Left forelimb (tissue), 1 donor: ENCODE measurements at places on chromosomes 16 and 17.
A peak's percentile ranks its signal among the peaks of the same experiment; 100 is the strongest.

GRCh38 chr16:12356632-12357340 lies 380.3 kb downstream of the SNX29 start:
- DNase-seq = no peak

DNA sequence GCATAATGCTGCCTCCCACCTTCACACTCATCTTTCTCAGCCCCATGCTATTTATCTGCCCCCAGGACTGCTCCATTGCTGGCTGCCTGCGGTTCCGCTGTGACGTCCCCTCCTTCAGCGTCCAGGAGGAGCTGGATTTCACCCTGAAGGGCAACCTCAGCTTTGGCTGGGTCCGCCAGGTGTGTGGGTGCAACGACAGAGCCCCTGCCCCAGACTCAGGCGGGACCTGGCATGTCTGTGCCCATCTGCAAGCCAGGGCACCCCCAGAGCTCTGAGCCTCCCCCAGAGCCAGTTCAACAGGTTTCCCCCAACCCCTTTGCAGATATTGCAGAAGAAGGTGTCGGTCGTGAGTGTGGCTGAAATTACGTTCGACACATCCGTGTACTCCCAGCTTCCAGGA lies 12.9 kb upstream of the ITGAD start:
- DNase-seq = no peak

DNA sequence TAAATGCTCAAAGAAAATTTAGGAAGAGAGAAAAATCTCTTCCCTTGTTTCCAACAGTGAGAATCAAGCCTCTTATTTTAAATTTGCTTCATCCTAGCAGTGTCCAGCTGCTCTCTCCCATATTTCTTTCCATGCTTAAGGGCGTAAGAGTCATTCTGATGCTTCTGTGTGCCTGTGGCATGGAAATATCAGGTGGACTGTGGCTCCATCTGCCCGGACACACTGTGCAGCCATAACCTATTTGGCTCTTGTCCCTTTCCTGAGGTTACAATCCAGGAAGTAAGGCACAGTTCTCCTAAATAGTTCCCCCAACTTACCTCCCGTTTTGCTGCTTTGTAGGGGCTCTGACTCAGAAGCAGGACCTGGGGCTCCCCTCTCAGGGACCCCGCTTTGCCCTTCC lies 6.3 kb upstream of the KRT222 start:
- no peak for DNase-seq

DNA sequence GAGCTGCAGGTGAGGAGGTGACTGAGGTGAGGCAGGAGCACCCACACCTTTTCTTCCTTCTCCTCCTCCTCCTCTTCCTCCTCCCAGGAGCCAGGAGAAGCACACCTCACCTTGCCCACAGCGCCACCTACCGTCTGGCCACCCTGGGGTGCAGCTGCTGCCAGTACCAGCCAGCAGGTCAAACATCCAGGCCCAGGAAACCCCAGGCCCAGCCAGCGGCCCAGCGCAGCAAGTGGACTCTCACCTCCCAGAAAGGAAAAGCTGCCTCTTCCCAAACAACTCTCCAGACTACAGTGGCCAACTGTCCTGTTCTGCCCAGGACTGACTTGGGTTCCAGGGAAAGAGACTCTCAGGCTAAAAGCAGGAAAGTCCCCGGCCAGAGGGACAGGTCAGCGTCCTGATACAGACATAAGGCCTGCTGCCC lies 22.7 kb downstream of the PEMT start:
- DNase-seq = no peak

DNA sequence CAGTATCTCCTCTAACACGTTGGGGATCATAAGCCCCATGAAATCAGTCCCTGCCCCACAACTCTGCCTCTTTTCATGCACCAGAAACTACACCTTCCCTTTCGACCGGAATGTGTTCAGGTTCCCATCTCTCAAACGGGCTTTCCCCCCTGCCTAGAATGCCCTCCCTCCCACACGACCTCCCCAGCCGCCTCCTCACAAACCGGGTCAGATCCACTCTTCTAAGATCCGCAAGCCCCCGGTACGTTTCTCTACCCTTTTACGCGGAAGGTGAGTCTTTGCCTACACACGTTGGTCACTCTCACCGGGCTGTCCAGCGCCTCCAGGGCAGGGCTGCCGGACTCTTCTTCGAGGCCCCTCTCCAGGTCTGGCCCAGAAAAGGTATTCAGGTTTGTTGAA lies 708 bp downstream of the DHX33 start:
- no peak for DNase-seq

DNA sequence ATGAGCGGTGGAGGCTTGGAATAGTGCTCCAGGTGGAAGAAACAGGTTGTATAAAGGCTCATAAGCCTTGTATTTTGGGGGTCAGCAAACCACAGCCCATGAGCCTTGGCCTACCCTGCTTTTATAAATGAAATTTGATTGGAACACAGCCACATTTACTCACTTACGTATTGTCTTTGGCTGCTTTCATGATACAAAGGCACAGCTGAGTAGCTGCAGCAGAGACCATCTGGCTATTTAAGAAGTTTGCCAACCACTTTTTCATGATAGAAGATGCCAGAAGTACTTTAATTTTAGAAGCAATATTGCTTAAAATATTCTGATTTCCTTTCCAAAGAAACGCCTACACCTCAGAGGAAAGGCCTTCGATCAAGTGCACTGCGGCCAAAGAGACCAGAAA lies 73.8 kb downstream of the C17orf58 start:
- no peak for DNase-seq

GRCh38 chr16:81752225-81752875 lies 26.7 kb upstream of the PLCG2 start:
- no peak for DNase-seq

DNA sequence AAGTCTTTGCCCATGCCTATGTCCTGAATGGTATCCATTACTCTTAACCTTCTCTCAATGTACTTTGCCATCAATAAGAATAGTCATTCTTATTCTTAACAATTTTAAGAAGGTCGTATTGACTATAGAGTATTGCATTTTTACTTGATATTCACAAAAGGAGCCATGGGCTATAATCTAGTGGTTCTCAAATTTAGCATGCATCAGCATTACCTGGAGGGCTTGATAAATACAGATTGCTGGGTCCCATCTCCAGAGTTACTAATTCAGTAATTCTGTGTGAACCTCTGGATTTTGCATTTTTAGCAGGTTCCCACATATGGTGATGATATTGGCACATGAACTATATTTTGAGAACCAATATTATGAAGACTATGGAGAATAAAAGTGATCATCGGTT lies 89.6 kb downstream of the ABCA8 start:
- DNase-seq = no peak

GRCh38 chr17:58575511-58575910 lies 61.1 kb upstream of the MTMR4 start:
- no peak for DNase-seq

DNA sequence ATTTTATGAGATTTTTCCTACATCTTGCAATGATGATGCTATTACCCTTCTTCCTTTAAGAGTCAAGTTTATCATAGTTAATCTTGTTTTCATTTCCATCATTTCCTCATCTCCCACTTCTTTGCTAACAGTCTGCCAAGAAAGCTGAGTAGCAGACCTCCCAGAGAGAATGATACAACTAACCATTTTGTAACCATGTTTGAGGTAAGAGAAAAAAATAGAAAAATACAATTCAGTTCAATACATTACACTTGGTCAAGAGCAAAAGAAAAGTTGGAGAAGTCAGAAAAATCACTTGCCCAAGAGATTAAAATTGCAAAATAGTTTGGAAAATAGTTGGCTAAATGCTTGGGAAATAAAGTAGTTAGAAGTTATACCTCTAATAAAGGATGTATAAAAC lies 154.4 kb downstream of the ABCA8 start:
- DNase-seq = no peak

DNA sequence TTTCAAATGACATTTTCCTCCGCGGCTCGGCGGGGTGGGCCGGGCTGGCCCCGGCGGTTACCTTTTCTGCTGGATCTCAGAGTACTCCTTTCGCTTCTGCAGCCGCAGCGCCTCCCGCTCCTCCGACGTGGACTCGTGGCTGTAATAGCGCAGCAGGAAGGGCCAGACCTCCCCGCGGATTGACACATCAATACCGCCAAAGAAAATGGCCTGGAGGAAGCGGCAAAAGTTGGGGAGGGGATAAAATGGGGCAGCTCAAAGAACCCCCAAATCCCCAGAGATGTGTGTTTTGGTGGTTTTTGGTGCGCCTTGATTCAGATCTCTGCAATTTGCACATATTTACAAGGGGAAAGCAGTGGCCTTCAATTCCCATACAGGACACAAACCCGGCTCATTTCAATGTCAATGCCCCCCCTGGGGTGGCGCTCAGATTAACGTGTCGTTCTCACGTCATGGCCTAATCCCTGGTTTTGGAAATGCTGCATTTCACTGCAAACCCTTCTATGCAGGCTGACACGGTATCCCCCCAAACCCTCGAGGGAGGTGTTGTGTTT lies 85.9 kb downstream of the TBC1D16 start:
- DNase-seq = peak; percentile 53

DNA sequence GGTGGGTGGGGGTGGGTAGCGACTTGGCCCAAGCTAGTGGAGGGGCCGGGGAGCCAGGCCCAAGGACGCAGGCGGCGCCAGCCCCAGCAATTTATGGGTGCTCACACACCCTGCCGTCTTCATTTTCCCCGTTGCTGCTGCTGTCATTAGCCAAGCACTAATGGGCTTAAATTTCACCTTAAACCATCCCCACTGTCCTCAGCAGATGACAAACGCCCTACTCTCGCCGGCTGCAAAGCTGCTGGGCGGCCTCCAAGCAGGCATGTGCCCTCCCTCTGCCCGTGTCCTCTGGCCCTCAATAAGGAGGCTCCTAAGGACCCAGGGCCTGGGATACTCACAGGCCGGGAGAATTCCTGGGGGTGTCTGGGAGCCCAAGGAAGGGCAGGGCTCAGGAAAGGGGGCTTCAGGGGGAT lies 66.1 kb downstream of the SREBF1 start:
- no peak for DNase-seq

- no peak for DNase-seq
These were observed 4.9 kb downstream of the CAPNS2 start for GRCh38 chr16:55571191-55571897.

- DNase-seq = no peak
These were observed 8.8 kb downstream of the CNP start for GRCh38 chr17:41975099-41976083.

DNA sequence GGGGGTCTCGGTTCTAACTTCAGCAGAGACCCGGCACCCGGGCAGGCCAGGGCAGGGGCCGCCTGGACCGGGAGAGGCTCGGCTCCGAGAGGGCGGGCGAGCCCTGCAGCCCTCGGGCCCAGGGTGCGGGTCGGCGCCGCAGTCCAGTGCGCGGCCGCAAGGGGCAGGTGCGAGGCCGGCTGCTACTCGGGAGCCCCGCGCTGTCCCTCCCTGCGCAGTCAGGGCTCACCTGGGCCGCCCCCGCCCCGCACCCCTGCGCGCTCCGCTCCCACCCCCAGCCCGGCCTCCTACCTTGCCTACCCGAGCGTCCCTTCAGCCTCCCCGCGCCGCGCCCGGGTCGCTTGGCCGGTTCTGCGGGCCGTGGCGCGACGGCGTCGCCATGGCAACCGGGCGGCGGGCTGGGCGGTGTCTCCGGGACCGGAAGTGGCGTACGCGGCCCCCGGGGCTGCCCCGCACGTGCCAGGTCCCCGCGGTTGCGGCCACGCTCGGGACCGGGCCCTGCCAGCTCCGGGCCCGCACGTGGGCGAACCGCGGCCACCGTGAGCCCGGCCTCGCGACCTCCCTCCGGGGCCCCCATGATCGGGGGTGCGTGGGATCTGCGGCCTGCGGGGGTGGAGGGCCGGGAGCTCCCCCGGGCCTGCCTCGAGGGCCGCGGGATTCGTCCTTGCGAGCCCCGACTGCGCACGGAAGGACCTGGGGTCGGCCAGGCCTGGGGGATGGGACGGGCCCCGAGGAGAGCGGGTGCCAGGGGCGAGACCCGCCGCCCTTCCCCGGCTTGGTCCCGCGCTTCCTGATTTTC lies at the start of gene CYB561:
Gene CYB561, minus strand, starts transcription at position 353 of the 799 bp plus-strand sequence. CDS start 8,759 bp downstream, outside the sequence.
- peak; percentile 84 for DNase-seq

DNA sequence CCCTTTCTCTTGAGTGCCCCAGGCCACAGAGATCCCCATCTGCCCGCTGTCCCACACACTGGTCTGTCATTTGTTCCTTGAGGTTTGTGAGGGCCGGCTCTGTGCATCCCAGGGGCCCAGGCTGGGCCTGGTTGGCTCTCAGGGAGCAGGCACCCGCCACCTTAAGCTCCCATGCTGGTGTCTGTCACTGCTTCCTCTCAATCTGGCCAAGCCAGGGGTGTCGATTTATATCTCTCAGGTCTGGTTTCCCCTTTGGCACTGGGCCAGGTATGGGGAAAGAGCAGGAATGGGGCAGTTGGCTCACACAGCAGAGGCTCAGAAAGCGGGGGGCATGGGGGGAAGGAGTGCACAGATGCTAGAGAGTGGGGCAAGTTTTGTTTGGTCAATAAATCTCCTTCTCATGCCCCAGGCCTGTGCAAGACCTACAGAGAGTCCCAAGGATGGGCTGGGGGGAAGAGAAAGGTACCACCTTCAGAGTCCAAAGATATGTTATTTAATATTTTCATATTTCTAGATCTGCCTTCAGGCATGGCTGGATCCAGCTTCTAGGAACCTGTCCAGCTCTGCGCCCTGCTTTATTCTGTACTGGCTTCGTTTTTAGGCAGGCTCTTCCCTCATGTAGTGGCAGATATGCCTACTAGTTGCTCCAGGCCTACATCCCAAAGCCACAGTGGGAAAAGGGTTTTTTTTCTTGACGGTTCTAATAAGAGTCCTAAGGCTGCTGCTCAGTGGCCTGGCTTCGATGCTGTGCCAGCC lies 34.3 kb downstream of the IL4R start:
- DNase-seq = no peak

- no peak for DNase-seq
These were observed 2.6 kb upstream of the IL17C start for GRCh38 chr16:88635671-88636319.

DNA sequence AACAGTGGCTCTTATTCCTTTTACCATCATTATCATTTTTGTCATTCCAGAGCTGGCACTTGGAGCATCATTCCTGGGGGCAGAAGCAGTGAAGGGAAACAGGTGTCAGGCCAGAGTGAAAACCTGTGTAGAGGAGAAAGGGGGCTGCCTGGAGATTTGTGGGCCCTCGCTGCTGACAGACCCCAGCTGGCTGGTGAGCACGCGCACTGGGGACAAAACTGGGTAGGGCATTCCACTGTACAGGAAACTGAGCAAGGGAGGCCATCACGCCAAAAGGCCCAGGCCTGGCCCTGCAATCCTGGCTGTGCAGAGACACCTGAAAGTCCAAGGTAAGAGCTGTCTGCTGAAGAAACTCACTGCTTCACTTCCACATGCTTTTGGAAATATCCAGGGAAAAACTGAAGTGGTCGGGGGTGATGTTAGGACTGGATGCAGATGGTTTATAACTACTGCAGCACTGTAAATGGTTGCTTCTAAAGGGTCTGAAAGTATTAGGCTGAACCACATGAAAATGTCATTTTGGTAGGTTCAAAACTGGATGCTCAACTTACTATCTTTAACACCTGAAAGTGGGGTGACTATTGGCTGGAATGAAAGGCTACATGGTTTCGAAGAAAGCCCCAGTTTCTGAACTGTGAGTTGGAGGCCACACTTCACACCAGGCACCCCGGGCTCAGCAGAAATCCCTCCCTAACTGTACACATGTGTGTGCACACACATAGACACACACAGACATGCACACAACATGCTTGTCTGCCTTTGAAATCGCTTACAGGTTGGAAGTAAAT lies 225.0 kb downstream of the C16orf78 start:
- DNase-seq = peak; percentile 37

GRCh38 chr17:7656958-7657609 lies 6.4 kb downstream of the ATP1B2 start:
- DNase-seq = no peak
